Fibroblast of the aortic adventitia (primary cell): ENCODE measurements at places on chromosomes 4 and X. TPM values are rescaled to one million over a fixed set of nuclear protein-coding genes. Genes with fewer than 3 reads are reported as not detected.

RASGEF1B gene
- 1.2 and 2.0 TPM in 2 replicates for total RNA-seq

GRCh38 chr4:94741304-94741703 is 16.5 kb upstream of the BMPR1B start:
- peak; percentile 16 for DNase-seq

- peak; percentile 78 for DNase-seq
These were observed 449.8 kb downstream of the C4orf33 start for GRCh38 chr4:129545599-129546278.

GRCh38 chr4:55838952-55839351 is 14.5 kb upstream of the EXOC1 start:
- no peak for DNase-seq

GRCh38 chrX:110796407-110796697 is 735 bp upstream of the CHRDL1 start:
- DNase-seq = no peak

DNA sequence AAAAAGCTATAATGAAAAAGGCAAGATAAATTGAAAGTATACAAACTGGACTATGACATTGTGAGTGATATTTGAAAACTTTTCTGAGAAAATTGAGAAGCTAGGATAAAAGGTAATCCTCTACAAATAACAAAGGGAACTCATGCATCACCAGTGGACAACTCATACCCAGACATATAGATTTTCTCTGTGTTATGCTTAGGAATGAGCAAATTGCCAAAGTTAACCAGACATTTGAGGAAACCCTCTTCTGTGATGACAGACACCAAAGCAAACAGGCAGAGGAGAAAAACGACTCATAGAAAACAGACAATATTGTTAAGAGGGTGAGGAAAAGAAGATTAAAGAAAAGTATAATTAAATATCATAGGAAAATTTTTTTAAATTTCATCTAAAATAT is 186.5 kb downstream of the MAB21L2 start:
- DNase-seq = no peak

GRCh38 chrX:50815120-50815519 is 1.1 kb upstream of the SHROOM4 start:
- DNase-seq = no peak
